Eye (tissue), 1 donor: ENCODE measurements at places on chromosomes 5 and 9.

- no peak for DNase-seq
Observed at GRCh38 chr9:111986035-111986556, 89.5 kb downstream of the UGCG start.

- no peak for DNase-seq
Observed at GRCh38 chr5:99644822-99645221, 716.0 kb upstream of the CHD1 start.

DNA sequence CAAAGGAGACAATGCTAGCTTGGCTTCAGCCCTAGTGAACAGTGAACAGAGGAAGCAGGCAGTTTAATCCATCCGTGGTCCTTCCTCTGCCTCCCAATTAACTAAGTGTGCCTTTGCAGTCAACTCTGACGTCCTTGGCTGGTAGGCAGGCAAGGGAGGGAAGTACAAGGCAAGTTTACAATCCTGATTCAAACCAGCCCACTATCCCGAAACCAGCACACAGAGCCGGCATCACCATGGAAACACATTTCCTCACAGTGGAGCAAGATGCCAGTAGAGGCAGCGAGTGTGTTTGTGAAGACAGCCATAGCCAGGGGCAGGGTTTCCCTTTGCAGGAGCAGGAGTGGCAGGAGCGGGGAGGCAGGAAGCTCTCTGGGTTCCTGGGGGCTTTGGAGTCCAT is 73.9 kb downstream of the GOLPH3 start:
- DNase-seq = peak; percentile 46

DNA sequence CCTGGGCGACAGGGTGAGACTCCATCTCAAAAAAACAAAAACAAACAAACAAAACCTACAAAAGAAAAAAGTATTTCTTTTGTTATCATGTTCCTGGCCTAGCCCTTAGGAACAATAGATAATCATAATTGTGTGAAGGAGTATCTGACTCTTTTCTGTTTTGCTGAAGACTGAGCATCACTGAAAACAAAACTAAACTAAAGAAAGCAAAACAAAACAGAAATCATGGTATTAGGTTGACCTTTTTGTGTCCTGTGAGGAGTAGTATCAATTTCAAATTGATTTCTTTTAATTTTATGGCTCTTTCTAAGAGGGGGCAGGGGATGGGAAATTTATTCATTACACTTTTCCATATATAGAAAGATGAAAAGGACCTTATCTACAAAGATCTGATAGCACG is 246.0 kb downstream of the YTHDC2 start:
- DNase-seq = no peak

- no peak for DNase-seq
Observed at GRCh38 chr9:131874447-131874846, 134.6 kb upstream of the RAPGEF1 start.

DNA sequence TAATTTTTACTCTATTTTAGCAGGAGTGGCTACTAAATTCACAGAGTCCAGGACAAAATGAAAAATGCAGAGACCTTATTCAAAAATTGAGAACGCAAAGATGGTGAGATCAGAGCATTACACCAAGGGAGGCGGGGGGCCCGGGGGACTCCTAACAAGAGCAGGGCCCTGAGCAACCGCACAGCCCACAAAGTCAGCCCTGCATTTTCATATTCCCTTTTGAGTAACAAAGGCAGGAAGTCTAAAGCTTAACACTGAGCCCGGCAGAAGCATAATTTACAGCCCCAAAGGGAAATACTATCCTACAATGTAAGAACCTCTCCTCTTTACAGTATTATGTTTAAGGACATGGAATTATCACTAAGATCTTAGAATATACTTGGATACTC is 69.4 kb downstream of the TLE1 start:
- DNase-seq = no peak

DNA sequence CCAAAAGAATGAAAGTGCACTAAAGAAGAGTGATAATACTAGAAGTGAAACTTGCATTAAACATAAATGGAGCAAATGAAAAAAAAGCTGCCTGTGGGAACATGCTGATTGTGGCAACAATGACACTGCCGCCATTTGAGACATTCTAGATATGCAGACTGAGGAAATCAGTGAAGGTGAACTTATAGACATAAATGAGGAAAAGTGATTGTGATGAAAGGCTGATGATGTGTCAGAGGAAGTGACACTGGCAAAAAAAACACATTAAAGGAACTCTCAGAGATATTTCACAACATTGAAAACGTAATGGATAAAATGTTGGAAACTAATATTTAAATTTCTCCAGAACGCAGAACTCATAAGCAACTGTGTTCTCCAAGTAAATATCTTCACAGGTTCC is 1.2 kb downstream of the ERCC8 start:
- no peak for DNase-seq

- no peak for DNase-seq
Observed at GRCh38 chr5:152811988-152812387, 406.9 kb upstream of the NMUR2 start.

DNA sequence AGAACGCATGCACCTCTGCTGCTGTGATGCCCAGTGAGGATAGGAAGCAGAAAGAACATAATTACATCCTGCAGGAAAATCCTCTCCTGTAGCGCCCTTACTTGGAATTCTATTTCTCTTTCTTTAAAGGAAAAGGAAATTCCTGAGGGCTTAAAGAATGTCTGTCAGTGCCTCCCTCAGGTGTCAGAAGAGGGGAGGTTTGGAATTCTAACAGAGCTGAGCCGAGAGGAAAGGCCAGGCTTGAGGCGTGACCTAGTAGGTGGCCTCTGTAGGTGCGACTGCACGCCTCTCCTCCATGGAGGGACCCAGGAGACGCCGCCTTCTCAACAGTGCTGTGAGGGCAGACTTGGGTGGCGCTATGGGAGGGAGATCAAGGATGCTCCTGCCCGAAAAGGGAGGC is 55.9 kb upstream of the ERCC6L2 start:
- DNase-seq = no peak

DNA sequence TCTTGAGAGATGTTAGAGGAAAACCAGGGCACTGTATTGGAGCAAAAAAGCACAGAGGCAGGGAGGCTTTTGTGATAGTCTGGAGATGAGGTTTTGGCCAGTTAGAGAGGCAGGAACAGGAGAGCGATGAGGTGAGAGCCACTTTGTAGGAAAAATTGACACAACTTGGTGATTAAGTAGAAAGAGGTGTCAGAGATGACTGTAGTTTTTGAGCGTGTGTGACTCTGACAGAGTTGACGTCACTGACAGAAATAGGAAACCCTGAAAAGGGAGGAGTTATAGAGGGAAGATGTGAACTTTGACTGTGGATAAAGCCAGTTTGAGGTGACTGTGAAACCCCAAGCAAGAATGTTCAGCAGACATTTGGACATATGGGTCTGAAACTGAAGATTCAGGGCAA is 15.7 kb downstream of the NFX1 start:
- DNase-seq = no peak

- DNase-seq = no peak
Observed at GRCh38 chr5:82820188-82820587, 257.0 kb downstream of the TMEM167A start.

DNA sequence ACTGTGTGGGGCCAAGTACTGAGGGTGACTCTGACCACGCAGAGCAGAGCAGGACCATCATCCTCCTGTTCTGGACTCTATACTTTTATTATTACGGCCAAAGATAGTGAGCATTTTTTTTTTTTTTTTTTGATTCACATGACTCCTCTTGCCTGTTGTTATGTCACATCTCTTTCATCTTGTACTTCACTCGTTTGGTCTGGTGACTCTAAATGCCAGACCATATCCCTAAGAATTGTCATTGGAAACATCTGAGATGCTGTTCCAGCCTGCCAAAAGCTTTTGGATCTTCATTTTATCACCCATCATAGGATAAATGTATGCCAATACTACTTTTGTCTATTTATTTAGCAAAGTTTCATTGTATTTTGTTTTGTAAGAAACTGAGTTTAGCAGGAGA is 168.2 kb upstream of the RAI14 start:
- DNase-seq = no peak

- no peak for DNase-seq
Observed at GRCh38 chr9:124296796-124297550, 39.2 kb downstream of the NEK6 start.

- no peak for DNase-seq
Observed at GRCh38 chr9:113668061-113668460, 204.5 kb downstream of the RGS3 start.

DNA sequence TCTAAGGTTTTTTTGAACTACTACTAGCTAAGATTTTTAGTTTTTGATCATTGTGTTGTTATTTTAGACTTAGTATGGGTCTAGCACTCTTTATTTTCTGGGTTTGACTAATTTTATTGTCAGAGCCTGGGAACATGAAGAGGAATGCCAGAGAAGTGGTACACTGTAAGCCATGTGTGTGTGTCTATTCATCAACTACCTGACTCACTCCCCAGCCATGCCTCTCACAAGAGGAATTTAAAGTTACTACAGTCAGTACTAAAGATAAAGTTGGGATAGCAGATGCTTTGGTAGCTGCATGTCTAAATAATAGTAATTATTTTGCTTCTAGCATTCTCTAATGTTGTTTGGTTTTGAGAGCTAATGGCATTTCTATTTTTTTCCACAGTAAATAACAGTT is 264.8 kb downstream of the CSNK1G3 start:
- DNase-seq = no peak

GRCh38 chr9:137075275-137075775 is 2.0 kb upstream of the UAP1L1 start:
- DNase-seq = no peak

DNA sequence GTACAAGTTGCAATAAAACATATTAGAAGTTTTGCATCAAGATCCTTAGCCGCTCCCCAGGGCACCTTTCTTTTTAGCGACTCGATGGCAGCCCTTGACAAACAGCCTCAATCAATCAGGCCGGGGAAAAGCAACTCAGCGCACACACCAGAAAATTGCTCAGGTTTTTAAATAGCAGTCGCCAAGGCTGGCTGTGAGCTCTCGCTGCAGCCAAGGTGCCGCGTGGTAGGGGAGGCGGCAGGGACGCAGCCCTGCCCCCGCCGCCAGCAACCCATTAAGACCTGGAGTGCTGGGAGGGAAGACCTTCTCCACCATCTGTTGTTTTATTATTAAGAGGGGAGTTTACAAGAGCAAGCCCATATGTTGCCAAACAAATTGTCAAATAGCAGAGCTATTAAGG is 22.6 kb downstream of the ASS1 start:
- DNase-seq = peak; percentile 69

DNA sequence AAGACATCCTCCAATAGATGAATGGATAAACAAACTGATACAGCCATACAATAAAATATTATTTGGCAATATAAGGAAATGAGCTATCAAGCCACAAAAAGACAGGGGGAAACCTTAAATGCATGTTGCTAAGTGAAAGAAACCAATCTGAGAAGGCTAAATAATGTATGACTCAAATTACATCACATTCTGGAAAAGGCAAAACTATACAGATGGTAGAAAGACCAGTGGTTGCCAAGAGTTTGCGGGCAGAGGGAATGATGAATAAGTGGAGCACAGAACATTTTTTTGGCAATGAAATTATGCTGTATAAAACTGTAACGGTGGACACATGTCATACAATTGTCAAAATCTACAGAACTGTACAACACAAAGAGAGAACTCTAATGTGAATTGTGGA is 63.3 kb downstream of the CSF2 start:
- DNase-seq = no peak

- peak; percentile 87 for DNase-seq
Observed at GRCh38 chr5:112757468-112758208, 20.0 kb downstream of the APC start.

DNA sequence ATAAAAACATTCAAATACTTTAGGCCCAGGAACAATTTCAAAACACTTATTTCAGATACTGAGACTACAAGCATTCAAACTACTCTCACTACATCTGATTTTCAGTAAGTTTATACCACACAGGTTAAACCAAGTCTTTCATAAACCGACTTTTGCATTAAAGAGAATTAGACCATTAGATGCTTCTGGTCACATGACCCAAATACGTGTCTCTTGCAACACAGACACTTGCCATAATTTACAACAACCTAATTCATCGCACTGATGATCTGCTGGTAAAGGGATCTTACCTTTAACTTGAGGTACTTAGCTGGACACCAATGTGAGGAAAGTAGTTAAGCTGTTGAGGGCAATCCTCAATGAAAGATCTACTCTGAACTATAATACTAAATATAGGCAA is 3.2 kb downstream of the HNRNPH1 start:
- DNase-seq = no peak

DNA sequence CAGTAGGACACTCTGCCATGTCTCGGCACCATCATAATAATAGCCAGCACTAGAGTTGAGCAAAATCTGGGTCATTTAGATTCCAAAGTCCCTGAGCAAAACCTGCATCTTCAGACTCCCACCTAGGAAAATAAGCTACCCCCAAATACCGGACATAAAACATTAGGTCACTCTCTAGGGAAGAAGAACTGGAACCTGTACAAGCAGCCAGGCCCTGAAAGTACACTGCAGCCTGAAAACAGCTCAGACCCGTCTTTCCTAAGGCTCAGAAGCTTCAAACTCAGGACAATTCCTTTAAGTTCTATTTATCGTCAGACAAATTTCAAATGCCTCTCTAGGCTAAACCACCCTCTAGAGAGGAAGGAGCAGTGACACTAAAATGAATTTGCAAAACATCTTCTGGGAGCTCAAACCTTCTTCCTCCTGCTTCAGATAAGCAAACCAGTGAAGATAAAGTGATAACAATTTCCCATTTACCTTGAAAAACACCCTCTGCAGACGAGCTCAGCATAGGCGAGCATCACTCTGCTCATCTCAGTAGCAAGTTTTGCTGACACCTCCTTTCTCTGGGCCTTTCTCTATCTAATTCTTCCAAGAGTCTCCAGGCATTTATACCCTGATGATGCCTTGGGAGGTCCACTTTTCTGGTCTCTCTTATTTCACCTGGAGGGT is 34.0 kb downstream of the ADAM19 start:
- no peak for DNase-seq

- DNase-seq = no peak
Observed at GRCh38 chr9:33791117-33791516, 4.2 kb upstream of the PRSS3 start.

GRCh38 chr5:40555886-40556285 is 123.8 kb upstream of the PTGER4 start:
- DNase-seq = peak; percentile 6
